Left lobe of liver (tissue), 2 donors: ENCODE measurements at places on chromosomes 1 and 21. TPM values are rescaled to one million over a fixed set of nuclear protein-coding genes. Genes with fewer than 3 reads are reported as not detected.

Gene RASSF5
- total RNA-seq, result 13.1 TPM

Gene IRF6
- total RNA-seq, result 30.0 TPM

Gene ATP5IF1
- total RNA-seq, result 128 TPM

Gene CRYBG2
- total RNA-seq, result 0.18 TPM

Gene POFUT2
- total RNA-seq, result 17.5 TPM

Gene CFHR5
- total RNA-seq, result 73.2 TPM

Gene C1orf87
- not detected for total RNA-seq

Gene B3GALT5
- total RNA-seq, result 0.23 TPM

Gene SMIM34
- not detected for total RNA-seq

Gene RIMS3
- 1.0 TPM for total RNA-seq

Gene CLCNKA
- total RNA-seq, result 0.08 TPM

Gene MROH7
- 2.3 TPM for total RNA-seq

Gene OR2T11
- total RNA-seq, result not detected

Gene MEGF6
- total RNA-seq, result 6.9 TPM

Gene LCE1B
- total RNA-seq, result not detected

Gene LPAR3
- 0.08 TPM for total RNA-seq

Gene LCA5L
- total RNA-seq, result 0.68 TPM

Gene LRRC53
- not detected for total RNA-seq

Gene ANXA9
- total RNA-seq, result 9.3 TPM

Gene IGFN1
- total RNA-seq, result not detected

Gene MYCBP
- total RNA-seq, result 10.9 TPM

Gene ESRRG
- 1.4 TPM for total RNA-seq
